ENCODE measurements at places on chromosomes 16 and 17.

GRCh38 chr16:86502856-86503748 is 7.2 kb upstream of the FOXF1 start:
- no peak for DNase-seq

DNA sequence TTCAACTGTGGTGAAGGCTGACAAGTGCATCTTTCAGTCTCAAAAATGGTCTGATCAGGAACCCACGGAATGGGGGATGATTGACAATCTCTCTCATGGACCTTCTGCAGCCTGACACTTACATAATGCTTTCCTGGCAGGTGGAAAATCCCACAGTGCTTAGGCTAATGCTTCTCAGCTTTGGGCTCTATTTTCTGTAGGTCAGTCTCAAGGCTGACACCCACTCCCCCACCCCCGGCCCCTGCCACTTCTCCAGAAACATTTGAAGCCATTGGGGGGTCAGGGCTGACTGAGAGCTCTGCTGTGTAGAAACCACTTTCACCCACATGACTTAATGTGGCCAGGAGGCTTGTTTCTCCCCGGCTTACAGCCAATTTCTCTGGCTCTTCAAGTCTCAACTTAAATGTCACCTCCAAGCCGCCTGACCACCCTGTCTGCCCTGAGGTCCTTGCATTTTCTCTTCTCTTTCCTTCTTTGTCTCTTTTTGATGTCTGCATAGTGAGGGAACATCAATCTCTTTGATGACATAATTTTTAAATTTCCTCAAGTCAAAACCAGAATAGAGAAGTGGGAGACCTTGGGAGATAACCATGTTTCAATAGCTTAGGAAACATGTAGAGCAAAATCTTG is 16.7 kb upstream of the IRF8 start:
- DNase-seq: no peak

DNA sequence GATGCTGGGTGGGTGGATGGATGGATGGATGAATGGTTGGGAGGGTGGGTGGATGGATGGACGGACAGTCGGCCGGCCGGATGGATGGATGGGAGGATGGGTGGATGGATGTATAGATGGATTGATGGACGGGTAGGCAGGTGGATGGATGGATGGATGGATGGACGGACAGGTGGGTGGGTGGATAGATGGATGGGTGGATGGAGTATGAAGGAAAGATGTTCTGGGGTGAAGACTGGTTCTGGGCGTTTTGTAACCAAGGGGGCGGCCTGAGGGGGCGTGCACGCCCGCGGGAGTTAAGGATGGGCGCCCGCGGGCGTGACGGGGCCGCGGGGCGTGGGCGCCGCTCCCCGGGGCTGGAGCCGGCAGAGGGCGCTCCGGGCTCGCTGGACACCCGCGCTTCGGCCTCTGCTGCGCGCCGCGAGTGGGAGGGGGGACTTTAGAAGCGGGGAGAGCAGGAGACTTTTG is at the start of gene NECAB2:
NECAB2 (plus strand) TSS at position 407 of the 468 bp plus-strand sequence. CDS start 405 bp downstream, outside the sequence.
- no peak for DNase-seq

DNA sequence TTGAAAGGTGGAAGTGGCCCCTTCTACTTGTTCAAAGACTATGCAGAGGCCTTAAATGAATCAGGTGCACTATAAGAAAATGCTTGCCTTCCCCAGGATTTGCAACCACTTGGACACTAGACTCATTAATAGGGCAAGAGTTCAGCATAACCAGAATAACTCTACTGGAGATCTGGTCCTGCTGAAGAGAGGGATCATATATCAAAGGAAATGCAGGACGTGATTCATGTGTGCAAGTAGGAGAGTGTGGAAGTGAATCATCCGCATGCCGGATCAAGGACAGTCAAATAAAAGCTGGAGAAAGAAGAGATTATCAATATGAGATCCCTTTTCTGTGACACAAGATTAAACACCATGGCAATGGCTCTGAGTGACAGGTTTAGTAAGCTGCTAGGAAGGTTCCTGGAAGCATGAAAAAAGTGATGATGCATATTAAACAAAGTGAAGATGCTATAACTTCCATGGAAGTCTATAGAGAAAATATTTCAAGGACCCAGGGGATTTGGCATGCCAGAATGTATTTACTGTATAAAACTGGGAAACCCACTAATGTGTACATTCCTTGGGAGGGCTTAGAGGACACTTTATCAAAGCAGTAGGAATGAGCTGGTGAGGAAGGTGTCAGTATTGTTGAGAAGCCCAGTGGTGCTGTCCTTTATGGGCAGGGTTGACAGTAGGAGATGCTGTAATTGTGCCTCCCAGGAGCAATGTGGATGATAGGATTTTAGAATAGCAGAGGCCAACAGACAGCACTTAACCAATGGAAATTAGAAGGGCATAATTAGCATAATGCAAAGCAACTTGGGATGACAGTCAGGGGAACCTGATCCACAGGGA is 133.1 kb downstream of the ABCA8 start:
- no peak for DNase-seq

- DNase-seq: no peak
These were observed 6.3 kb downstream of the ZNF689 start for GRCh38 chr16:30603945-30604315.

DNA sequence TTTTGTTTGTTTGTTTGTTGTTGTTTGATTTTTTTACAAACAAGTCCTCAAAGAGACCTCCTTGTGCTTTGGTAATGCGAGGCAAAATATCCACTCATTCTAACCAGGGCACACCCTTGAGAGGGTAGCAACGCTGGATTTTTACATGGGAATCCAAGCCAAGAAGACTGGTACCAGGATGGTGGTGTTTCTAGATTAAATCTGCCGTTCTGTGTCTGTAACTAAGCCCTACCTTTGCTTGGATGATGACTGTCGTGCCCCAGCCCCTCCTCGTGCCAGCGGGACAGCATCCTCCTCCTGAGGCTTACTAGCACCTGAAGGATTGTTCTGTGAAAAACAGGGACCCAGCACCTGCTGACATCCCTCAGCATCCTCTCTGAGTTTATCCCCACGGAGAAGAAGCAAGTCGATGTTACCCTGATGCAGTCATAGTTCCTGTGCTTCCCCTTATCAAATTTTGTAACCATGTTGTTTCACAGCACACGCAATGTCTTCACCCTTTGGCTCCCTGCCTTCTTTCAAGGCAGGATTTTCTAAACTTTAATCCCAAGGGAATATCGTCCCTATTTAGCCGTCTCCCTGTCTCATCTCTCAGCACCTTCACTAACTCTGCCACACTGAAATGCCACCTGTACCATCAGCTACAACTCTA is 5.1 kb upstream of the HSBP1 start:
- no peak for DNase-seq

GRCh38 chr17:59907467-59907866 is 14.5 kb downstream of the RPS6KB1 start:
- DNase-seq: no peak

DNA sequence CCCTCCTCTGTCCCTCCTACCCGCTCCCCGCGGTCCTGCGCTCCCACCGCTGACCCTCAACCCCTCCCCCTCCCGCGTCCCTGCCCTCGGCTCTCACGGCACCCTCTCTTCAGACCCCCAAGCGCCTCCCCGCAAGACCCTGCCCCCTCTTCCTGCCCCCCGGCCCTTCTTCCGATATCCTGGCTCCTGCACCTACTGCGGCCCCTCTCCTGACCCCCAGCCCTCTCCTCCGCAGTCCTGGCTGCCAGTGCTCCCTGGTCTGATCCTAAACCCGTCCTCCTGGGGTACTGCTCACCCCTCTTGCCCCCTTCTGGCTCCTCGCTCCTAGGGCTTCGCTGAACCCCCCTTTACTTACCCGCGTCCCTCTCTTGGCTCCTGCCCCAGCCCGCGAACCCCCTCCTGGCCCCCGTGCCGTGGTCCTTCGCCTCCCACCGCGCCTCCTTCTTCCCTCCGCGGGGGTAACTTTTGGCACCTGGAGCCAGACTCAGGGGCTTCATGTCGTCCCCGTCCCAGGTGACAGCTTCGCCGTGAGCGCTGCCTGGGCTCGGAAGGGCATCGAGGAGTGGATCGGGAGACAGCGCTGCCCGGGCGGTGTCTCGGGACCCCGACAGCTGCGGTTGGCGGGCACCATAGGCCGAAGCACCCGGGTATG is 839 bp downstream of the NKD1 start:
- DNase-seq: no peak

GRCh38 chr16:53374800-53375199 is 59.5 kb upstream of the RBL2 start:
- no peak for DNase-seq

DNA sequence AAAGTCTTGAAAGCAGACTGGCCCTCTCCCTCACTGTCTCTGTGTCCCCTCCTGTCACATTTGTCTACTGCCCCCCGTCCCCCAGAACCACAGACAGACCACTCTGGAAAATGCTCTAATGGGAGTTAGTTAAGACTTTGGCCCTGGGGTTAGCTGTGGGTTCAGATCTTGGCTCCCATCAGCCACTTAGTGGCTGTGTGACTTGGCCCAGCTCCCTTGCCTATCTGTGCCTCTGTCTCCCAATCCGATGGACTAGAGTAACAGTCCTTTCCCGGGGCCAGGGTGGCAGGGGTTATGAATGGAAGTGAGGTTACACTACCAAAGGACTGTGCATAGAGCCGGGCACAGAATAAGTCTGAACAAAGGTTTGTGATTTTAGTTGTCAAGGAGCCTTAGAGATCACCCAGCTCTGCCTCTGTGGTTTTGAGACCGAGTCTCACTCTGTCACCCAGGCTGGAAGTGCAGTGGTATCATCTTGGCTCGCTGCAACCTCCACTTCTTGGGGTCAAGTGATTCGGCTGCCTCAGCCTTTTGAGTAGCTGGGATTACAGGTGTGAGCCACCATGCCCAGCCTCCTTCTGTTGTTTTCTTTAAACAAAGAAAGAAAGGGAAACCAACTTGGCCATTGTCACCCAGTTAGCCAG is 23.7 kb downstream of the PPL start:
- no peak for DNase-seq

- DNase-seq: no peak
These were observed 8.3 kb downstream of the ALKBH5 start for GRCh38 chr17:18191967-18192366.

- DNase-seq: no peak
These were observed 9.0 kb downstream of the NTHL1 start for GRCh38 chr16:2038382-2039231.

DNA sequence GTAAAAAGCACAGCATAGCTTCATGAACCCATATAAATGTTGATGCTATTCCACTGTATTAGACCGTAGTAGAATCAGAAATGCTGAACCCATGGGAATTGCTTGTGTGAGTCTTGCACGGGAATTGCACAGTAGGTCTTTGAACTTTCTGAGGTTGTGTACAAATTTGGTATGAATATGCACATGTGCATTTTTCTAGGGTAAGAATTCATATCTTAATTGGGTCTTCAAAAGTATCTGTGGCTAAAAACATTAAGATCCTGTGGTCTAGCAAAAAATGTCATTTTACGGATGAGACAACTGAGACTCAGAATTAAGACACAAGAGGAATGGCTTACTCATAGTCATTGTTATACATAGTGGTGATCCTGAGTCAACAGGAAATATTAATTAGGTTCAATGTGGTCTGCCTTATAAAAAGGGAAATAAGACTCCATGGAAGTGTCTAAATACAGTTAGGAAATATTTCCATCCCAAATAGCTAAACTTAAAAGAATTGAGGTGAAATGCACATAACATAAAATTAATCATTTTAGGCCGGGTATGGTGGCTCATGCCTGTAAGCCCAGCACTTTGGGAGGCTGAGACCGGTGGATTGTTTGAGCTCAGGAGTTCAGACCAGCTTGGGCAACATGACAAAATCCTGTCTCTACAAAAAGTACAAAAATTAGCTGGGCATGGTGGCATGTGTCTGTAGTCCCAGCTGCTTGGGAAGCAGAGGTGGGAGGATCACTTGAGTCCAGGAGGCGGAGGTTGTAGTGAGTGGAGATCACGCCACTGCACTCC is 22.8 kb downstream of the TAOK1 start:
- no peak for DNase-seq

- no peak for DNase-seq
These were observed 116.7 kb downstream of the MSI2 start for GRCh38 chr17:57373048-57373447.

Data from stimulated activated CD8-positive, alpha-beta memory T cell treated with anti-CD3 and anti-CD28 coated beads, Interleukin-12 subunit alpha, Interleukin-12 subunit beta, amount 100 ng/mL, for 1 hour (primary cell).